HepG2 (cell line): ENCODE measurements at places on chromosomes 7 and 10. TPM values are rescaled to one million over a fixed set of nuclear protein-coding genes. Genes with fewer than 3 reads are reported as not detected.

DNA sequence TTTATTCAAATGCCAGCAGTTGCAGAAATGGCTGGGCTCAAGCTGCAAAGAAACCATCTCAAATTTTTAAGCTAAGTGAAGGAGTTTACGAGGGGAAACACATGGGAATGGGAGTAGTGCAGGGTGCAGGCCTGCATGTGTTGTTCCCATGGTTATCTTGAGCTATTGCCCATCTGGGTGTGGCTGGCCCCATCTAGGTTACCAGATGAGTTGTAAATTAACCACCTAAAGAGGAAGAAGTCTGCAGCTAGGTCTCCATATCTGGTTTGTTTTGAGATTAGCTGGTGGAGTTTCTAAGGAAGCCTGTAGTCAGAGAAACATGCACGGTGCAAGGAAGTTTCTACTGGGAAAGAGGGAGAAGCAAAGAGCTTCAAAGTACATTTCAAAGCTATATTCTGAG lies 23.3 kb upstream of the STEAP2 start:
- no peak for DNase-seq
- H3K27ac ChIP-seq: no peak overlapping the region
- no peaks in the 10 kb centered on the region for H3K27me3 ChIP-seq
- H3K4me3 ChIP-seq: no peak overlapping the region

DNA sequence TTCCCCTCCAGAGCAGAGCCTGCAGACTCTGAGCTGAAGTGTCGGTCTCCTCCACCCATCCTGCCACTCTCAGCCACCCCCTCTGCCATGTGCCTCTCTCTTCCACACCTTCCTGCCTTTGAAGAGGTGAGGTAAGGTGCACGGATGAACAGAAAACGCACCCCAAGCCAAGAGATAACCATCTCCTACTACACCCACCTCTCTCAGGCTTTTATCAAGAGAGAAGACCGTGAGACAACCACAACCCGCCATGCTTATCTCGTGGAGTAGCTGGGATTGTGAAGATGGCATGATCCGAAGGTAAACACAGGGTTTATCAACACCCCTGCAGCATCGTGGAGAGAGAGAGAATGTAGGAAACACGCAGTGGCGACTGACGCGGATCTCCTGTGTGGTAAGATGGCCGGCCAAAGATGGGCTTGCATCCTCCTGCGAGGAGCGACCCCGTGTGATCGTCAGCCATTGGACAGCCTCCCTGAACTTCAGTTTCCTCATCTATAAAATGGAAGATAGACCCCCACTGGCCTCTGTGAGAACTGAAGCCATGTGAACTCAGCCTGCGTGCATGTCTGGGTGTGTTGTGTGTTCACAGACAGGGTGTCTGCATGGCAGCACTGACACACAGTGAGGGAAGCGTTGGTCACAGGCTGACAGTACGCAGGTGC lies 219.0 kb downstream of the DIP2C start:
- H3K27me3 ChIP-seq: no peaks in the 10 kb centered on the region
- H3K36me3 ChIP-seq: peaks cover 4% of the 10 kb centered on the region; the same call in 1 of the 2 replicates
- H3K27ac ChIP-seq: no peak overlapping the region
- H3K4me3 ChIP-seq: no peak overlapping the region
- no peak for DNase-seq

GRCh38 chr7:102953406-102953805 lies 40.6 kb downstream of the LRRC17 start:
- H3K27me3 ChIP-seq: no peaks in the 10 kb centered on the region
- H3K4me3 ChIP-seq: no peak overlapping the region
- H3K27ac ChIP-seq: no peak overlapping the region
- H3K36me3 ChIP-seq: no peaks in the 10 kb centered on the region
- no peaks in the 10 kb centered on the region for H3K4me1 ChIP-seq
- DNase-seq: no peak

- H3K36me3 ChIP-seq: peaks cover 43% of the 10 kb centered on the region
- no peak overlapping the region for H3K4me3 ChIP-seq
- H3K27me3 ChIP-seq: no peaks in the 10 kb centered on the region
These were observed 29.2 kb upstream of the AP5Z1 start for GRCh38 chr7:4745971-4746919.

The LIPJ gene
- total RNA-seq: not detected in 2 replicates

The HHEX gene
- 46.3 and 48.7 TPM in 2 replicates for total RNA-seq

The CCL24 gene
- total RNA-seq: not detected in 2 replicates
